Activated CD4-positive, alpha-beta T cell treated with anti-CD3 and anti-CD28 coated beads, Interleukin-10, Interleukin-2, amounts not matched to agents 100 ng/mL and 50 ng/mL, durations not matched to agents 16 hours and 8 hours (primary cell): ENCODE measurements at places on chromosomes 13 and 19.

DNA sequence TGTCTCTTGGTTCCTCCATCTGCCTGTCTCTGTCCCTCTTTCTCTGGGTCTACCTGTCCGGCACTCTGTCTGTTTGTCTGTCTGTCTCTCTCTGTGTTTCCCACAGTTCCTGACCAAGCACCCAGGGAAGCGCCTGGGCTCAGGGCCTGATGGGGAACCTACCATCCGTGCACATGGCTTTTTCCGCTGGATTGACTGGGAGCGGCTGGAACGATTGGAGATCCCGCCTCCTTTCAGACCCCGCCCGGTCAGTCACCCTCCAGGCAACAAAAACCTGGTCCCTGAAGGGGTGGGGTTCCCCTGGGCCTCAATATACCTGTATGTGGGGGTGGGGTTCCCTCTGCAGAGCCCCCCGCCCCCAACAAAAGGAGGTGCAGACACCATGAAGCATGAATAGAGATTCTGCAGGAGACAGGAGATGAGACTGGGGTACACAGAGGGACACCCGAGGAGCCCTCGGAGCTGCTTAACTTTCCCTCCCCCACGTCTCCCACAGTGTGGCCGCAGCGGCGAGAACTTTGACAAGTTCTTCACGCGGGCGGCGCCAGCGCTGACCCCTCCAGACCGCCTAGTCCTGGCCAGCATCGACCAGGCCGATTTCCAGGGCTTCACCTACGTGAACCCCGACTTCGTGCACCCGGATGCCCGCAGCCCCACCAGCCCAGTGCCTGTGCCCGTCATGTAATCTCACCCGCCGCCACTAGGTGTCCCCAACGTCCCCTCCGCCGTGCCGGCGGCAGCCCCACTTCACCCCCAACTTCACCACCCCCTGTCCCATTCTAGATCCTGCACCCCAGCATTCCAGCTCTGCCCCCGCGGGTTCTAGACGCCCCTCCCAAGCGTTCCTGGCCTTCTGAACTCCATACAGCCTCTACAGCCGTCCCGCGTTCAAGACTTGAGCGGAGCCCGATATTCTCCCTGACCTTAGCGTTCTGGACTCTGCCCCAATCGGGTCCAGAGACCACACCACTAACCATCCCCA is 2.6 kb upstream of the CACNG7 start:
- DNase-seq, result peak; percentile 68

DNA sequence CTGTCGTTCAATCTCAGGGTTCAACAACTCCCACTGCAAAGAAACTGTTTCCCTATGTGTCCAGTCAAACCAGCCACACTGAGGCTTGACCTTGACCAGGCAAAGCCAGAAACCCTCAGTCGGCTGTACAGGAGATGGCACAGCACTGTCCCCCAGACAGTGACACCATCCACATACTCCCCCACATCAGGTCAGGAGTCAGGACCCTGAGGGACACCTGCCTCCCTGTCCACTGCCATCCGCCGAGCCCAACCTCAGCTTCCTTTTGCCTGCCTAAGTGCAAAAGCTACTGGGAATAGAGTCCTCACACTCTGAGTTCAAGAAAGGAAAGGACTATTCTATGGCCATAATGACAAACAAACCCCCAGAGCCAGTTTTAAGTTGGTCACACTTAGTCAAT is 66.8 kb downstream of the ATP7B start:
- no peak for DNase-seq

GRCh38 chr13:26929971-26930730 is 169.6 kb upstream of the GPR12 start:
- DNase-seq, result peak; percentile 74

DNA sequence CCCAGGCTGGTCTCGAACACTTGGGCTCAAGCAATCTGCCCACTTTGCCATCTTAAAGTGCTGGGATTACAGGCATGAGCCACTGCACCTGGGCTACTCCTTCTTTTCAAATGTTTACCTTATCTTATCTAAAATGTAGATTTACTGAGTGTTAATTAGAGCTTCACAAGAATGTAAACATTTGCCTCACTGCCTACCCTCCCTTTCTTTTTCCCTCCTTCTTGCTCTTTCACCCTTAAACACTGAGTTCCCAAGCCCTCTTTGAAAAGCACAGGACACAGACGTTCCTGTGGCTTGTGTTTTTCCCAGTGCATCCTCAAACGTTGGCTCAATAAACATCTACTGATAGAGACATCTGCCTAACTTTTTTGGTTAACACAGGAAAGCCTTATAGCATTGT is 32.7 kb upstream of the CYSLTR2 start:
- DNase-seq, result no peak

GRCh38 chr13:52374389-52374788 is 31.6 kb downstream of the THSD1 start:
- DNase-seq, result no peak

DNA sequence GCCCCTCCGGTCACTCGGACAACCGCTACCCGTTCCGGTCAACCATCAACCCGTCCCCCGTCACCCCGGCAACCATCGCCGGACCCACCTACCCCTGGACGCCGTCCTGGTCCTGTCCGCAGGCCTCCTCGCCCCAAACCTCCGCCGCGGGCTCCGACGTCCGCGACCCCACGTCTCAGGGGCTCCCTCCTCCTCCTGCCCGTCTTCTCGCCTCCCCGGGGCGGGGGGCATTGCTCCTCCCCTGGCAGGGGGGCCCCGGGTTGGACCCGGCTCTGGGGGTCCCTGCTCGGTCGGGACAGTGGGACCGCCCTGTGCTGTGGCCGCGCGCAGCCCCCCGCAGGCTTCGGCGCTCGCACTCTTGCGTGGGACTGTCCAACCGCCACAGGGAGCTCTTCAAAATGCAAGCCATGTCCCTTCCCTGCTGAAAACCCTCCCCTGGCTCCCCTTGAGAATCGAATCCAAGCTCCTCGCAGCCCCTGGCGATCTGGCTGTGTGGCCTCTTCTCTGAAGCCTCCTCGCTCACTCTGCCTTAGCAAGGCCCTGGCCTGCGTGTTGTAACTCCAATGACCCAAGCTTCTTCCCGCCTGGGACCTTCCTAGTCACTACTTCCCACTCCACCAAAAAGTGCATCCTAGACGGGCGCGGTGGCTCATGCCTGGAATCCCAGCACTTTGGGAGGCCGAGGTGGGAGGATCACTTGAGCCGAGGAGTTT is 8.4 kb downstream of the EPHX3 start:
- no peak for DNase-seq

DNA sequence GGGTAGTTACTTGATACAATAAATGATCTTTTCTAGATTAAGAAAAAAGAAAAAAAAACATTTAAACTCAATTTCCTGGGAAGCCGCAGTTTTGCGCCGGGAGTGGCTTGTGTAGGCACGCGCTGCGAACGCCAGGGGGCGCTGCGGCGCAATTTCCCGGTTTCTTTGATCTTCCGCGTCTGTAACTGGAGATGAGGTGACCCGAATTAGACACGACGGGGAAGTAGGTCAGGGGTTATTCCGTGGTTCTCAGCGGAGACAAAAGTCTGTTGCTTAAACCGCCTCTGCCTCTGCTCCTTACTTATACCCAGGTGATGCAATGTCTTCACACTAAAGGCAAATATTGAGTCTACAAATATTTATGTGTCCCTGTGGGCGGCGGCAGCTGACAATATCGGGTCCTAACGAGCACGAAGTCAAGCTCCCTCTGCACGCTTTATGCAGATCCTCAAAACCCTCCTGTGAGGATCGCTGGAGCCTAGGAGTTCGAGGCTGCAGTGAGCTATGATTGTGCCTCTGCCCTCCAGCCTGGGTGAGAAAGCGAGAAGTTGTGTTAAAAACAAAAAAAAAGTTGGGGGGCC is 15.2 kb downstream of the STXBP2 start:
- DNase-seq, result peak; percentile 83

- no peak for DNase-seq
Observed at GRCh38 chr13:52374873-52375411, 31.0 kb downstream of the THSD1 start.

DNA sequence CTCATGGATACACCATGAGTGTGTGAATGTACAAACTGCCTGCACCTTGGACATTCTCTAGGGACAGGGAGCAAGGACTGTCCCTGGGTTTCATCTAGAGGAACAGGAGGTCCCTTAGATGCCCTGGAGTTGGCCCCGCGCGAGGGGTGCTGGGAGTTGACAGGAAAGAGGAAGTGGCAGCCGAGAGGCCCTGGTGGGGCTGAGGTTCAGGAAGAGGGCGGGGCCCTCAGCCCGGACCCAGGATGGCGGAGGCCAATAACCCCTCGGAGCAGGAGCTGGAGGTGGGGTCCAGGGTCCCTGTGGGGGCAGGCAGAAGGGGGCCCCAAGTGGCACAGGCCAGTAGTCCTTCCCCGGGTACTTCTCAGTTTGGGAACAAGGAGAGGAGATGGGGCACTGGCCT is 6.9 kb downstream of the PKN1 start:
- peak; percentile 90 for DNase-seq

DNA sequence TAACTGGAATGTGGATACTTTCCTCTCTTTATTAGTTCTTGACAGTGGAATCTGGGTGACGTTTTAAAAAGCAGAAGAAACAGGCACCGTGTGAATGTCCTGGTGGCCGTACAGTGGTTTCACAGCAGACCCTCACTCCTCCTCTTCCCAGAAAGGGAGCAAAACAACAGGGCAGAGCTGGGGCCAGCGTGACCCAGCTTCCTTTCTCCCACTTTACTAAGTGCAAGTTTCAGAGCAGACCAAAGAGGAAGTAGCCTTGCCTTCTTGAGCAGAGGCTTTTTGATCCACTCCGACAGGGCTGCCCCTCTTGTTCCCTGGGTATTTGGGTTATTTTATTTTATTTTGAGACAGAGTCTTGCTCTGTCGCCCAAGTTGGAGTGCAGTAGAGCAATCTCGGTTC is 19.6 kb upstream of the C19orf33 start:
- DNase-seq, result no peak
